ENCODE measurements at places on chromosomes 2 and 18.

DNA sequence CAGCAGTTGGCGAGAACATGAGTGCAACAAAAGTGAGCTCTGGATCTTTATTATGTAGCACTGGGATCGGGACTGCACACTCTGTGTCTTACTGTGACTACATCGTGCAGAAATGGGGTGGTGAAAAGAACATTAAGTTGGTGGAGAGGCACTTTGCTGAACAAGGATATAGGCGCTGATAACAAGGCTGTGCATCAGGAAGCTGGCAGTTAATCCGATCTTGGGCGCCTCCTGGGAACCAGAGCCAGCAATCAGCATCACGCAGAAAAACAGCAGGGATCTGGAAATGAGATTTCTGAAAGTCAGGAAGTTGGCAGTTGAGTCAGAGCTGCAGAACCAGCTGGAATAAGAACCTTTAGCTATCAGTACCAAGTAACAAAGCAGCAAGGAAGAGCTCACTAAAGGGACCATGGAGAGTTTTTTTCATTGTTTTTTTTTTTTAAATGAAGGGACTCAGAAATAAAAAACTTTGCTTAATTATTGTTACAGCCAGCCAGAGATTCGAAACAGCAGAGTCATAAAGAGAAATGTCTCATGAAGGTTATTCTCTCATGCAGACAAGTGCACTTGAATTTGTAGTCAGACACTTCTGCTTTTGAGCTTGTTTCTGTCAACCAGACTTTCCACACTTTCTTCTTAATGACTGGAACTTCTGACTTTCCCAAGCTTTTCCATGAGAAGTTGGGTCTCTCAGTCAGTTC is 22.8 kb upstream of the MYO3B start:
- DNase-seq: no peak

DNA sequence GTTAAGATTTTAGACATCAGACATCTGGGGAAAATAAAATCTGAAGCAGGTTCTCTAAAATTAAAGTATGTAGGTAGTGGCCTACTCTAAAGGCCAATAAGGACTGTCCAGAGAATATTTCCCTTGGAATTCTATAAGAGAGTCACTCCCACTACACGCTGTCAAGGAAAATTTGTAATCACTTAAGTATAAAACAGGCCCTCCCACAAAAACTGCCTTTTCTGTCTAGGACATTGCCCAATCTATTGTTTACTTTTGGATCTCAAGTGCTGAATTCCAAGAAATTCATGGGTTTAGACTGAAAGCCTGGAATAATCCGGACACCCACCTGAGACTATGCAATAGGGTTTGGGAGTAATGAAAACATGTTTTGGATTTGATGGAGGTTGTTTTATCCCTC is 1.7 kb upstream of the SRBD1 start:
- DNase-seq: no peak

GRCh38 chr2:121043061-121043826 is 241.8 kb downstream of the TFCP2L1 start:
- no peak for DNase-seq

- no peak for DNase-seq
These were observed 23.2 kb upstream of the FAP start for GRCh38 chr2:162266460-162266760.

DNA sequence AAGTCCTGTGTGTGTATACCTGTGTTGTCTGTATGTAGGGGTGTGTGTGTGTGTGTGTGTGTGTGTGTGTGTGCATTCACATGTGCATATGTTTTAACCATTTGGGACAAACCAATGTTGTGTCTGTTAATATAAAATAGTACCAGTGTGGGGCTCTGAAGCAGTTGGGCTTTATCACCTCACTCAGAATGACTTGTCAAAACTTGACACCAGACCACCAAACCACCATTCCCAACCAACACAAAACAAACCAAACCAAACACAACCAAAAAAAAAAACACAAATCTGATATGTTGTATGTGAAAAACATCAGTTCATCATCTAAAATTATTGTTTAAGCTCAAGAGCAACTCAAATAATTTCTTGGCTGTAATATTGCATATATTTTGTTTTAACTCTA is 42.1 kb downstream of the CALCRL start:
- no peak for DNase-seq

DNA sequence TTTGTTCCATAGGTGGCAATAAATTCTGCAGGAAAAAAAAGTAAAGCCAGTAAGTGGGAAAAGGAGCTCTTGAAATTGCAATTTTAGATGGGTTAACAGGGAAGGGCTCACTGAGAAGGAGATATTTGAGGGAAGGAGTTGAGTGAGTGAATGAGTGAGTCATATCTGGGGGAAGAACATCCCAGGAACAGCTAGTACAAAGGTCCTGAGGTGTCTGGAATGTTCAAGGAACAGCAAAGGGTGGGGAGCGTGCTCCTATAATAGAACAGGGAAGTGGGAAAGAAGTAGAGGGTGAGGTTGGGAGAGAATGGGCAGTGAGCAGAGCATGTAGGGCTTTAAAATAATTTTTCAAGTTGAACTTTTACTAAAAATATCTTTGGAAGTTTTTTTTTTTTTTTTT is 68.0 kb upstream of the PSME4 start:
- DNase-seq: no peak

DNA sequence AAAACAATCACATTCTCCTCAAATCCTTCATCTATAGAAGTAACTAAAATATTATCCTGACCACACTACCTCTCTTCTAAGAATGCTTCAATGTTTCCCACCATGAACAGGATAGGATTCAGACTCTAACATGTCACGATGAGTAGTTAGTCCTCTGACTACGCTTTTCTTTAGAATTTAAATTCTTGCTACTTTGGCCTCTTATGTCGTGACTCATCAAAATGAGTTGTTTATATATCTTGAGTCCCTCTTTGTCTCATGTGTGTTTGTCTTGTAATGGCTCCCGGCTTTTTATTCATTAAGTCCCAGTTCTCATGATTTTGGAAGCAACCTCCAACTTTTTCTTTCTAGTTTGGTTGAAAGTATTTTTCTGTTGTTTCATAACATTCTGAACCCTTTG is 1289.2 kb downstream of the DSC3 start:
- no peak for DNase-seq

GRCh38 chr18:37854396-37854795 is 288.8 kb upstream of the CELF4 start:
- no peak for DNase-seq

- no peak for DNase-seq
These were observed 2.5 kb downstream of the ELOA2 start for GRCh38 chr18:47032945-47033344.

DNA sequence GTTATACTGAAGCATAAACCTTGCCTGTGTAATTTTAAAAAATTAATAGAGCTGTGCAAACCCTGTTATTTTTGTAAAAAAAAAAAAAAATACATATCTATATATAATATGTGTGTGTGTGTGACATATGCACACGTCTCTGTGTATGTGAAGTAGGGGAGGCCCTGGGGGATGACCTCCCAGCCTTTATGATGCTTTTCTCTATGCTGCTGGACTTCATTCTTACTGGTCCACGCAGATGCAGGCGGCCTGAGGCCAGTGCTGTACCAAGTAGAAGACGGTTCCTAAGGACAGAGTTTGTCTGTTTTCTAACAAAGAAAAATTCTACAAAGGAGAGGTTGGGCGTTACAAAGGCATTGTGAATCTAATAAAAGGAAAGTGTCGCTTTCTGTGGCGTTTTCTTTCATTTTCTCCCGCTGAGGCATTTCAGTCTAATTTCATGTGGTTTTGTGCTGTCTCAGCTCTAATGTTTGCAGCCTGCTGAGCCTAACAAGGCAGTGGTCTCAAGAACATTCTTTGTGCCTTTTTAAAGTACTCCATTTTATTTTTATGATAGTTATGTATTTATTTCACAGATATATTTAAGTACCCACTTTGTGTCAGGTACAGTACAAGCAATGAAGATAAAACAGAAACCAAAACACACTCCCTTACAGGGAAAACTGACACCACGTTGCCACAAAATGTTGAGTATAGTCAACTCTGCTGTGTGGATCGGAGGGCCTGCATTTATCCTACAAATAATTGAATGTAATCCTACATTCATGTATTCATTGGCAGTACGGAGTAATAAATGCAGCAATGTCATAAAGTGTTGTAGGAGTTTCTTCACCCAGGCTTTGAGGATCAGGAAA is 118.0 kb downstream of the RAB3GAP1 start:
- no peak for DNase-seq

Measured in GM13976 (cell line).